ENCODE measurements at places on chromosomes 11 and 22.

- DNase-seq: no peak
Observed at GRCh38 chr11:65776196-65776595, 4.6 kb downstream of the AP5B1 start.

DNA sequence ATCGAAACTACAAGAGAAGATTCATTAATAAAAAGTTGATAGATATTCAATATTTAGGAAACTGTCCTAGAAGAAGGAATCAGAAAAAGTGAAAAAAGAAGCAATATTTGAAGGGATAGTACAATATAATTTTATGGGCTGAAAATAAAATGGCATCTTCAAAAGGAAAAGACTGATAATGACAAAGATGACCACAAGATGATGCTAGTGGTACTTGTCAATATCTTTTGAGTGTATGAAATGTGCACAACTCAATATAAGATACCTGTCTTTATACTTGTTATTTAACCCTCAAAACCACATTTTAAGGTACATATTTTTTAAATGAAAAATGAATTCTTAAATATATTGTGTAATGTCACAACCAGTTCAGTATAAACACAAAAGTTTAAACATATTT lies 1059.6 kb upstream of the RAG2 start:
- no peak for DNase-seq

DNA sequence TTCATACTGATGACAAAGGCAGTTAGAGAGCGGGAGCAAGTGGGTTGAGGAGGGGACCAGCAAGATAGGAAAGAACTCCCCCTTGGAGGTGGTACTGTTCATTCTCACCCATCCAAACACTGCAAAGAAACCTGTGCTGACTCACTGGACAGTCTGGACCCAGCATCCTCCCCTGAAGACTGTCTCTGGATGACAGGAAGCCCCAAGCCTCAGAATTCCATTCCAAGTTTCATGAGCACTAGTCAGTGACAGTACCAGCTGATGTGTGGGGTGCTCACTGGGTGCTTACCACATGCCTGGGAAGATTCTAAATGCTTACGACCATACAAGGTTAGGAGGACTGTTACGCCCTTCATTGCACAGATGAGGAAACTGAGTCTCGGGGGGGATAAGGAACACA lies 160.9 kb downstream of the IGLL1 start:
- DNase-seq: no peak

GRCh38 chr11:75602951-75603350 lies 40.9 kb downstream of the SERPINH1 start:
- DNase-seq: no peak

DNA sequence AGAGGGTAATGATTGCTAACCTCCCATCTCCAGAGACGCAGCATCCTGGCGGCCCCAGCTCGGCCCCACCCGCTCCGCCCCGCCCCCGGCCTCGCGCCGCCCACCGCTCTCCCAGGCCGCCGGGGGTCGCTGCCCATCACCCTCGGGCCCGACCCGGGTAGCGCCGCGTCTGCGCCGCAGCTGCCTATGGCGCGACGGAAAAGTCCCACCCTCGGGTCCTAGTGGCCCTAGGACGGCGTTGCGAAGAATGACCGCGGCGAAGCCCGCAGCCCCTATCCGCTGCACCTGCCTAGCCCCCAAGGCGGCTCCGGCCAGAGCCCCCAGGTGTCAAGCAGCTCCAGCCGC lies 457 bp downstream of the CPSF7 start:
- DNase-seq: no peak

DNA sequence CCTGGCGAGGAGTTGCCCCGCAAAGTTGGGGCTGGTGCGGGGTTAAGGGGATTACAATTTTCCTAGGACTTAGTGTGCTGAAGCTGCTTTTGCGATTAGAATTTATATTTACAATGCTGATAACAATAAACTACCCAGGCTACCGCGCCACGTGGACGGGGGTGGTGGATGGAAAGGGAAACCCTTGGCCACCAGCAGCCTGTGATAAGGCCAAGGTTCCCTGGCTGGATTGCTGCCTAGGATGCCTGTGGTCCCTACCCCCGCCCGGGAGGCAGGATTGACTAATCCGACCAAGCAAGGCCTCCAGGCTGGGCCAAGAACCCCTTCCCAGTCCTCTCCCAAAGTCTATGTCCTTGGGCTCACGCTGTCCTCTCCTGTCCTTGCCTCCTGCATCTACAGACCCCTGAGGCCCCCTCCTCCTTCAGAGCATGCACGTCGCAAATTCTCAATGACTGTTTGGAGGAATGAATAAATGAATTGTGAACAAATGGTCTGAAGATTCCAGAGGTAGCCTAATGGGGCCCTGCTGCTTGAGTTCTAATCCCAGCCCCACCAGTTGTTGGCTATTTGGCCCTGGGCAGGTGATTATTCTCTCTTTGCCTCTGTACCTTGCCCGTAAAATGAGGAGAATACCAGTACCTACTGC lies 7.6 kb upstream of the CHKA start:
- no peak for DNase-seq

- DNase-seq: no peak
Observed at GRCh38 chr22:22011964-22012363, 29.4 kb upstream of the TOP3B start.

- no peak for DNase-seq
Observed at GRCh38 chr11:114176321-114176720, 116.8 kb downstream of the ZBTB16 start.

GRCh38 chr11:2558861-2559526 lies 114.2 kb downstream of the KCNQ1 start:
- no peak for DNase-seq

- DNase-seq: no peak
Observed at GRCh38 chr22:24446260-24446611, 18.8 kb downstream of the ADORA2A start.

DNA sequence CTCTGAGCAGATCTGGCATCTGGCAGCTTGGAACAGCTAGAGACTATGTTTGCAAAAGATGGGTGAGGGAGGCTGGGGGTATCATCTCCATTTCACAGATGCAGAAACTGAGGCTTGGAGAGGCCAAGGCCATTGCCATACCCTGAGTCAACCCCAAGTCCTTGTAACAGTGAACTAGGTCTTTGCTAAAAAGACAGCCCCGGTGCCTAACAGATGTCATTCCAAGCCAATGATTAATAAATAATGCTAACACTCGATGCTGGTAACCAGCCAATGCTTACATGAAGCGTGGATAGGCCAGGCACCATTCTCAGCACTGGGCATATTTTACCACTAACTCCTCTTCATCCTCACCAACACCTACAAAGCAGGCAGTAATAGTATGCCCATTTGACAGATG lies 164.0 kb downstream of the MN1 start:
- no peak for DNase-seq

GRCh38 chr11:96272529-96273222 lies 70.3 kb downstream of the MAML2 start:
- DNase-seq: peak; percentile 57
